T1000 (cell line): ENCODE measurements at places on chromosomes 2 and 18.

DNA sequence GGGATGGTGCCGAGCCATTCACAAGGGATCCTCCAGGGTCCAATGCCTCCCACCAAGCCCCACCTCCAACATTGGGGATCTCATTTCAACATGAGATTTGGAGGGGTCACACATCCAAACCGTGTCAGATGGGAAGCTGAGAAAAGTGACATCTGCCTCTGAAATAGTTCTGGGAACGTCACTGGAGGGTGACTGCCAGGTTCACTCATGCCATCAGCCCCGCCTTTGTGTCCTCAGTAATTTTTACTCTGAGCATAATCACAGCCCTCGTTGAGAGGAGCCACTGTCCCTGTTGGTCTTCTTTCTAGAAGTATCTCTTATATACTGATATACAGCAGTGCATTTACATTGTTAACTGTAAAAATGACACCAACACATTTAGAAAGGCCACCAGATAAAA, 67.4 kb downstream of the KLHL29 start:
- DNase-seq = no peak

DNA sequence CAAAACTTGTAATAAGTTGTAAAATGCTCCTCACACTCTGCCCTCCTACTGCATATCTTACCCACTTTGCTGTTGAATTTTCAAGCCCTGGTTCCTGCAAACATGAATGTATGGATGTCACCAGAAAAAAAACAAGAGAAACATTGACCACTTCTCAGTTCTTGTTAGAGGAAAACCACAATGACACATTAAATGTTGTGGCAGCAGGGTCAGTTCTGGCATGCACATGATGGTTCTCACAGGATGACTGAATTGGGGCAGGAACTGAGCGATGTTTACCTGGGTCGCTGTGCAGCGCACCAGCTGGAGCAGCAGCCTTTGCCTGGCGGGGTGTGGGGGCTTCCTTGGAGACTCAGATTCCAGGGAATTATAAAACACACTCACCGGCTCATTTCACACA, 14.0 kb upstream of the PRKCE start:
- no peak for DNase-seq

DNA sequence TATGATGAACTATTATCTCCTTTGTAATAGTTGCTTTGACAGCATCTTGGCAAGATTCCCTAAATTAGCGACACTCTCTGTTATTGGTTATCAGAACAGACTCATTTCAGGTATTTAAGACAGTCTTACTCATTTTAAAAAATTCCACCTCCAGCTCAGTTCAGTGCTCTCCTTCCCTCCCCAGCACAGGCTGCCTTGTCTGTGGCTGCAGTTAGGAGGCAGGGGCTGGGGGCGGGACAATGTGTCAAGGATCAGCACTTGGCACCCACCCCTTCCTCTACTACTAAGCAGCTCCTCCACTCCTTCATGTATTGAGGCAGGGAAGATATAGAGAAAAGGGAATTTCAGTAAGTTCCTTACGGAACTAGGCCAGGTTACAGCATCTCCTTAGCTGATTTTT, 85.0 kb downstream of the VSNL1 start:
- DNase-seq = no peak

DNA sequence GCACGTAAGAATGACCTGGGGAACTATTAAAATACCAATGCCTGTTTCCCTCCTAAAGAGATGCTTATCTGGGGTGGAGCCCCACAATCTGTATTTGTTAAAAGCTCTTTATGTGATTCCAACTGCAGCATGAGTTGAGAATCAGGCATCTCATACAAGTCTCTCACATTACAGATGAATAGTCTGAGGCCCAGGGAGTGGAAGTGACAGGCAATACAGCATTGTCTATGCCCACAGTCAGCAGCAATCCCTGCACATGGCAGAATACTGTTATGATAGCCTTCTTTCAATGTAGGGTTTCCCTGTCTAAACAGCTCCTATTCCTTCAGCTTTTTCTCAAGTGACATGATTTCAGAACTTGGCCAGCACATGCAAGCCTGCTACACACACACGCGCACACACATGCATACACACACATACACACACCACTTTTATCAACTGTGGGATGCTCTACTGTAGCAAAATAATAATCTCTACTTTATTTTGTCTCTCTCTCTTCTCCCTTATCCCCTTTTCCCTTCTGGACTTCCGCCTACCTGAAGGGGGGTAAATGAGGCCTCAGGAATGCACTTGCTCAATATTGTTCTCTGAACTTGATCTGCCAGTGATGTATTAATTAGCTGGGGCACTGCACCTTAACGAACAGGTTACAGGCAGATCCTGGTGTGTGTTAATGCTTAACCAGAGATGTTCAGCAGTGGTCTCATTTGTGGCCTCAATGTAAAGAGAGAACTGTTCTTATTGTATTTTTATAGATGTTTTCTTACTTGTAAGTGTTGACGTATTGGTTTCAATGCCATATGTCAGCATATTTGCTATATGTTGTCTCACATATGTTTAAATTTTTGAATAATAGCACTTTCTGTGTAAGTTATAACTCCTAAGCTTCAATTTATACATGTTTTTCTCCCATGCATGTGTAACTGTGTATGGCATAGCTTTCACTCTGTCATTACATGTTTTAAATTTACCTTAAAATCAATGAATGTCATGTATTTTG, 116.0 kb downstream of the SETBP1 start:
- no peak for DNase-seq

GRCh38 chr18:59907660-59908059, 7.9 kb downstream of the PMAIP1 start:
- no peak for DNase-seq
